ENCODE measurements at places on chromosomes 4 and X.

GRCh38 chr4:76511947-76512346 lies 76.9 kb downstream of the SHROOM3 start:
- DNase-seq: no peak
- no peaks in the 10 kb centered on the region for H3K36me3 ChIP-seq
- peaks cover 6% of the 10 kb centered on the region for H3K27me3 ChIP-seq
- no peak overlapping the region for H3K4me3 ChIP-seq
- no peak overlapping the region for H3K27ac ChIP-seq

DNA sequence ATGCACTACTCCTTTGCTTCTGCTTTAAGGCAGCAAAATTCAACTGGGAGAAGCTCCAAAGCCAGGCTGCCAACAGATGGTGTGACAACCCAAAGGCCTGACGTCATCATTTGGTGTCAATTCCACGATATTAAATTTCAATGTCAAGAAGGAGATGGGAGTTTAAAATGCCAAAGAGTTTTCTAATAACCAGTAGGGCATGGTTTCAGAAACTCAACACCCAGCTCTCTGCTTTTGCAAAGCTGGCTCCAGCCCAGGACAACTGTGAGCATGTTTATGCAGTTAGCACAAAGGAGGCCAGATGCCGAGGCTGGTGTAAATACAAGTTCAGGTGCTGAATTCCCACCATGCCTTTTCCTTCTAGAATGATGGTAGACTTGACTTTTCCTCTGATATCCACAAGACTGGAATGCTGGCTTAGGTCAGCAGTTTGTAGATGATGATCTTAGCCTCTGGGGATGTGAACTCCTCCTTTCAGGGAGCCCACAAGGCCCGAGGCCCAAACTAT lies 67.3 kb downstream of the AFAP1 start:
- DNase-seq: no peak
- H3K36me3 ChIP-seq: no peaks in the 10 kb centered on the region
- no peak overlapping the region for H3K4me3 ChIP-seq
- H3K27ac ChIP-seq: no peak overlapping the region
- no peaks in the 10 kb centered on the region for H3K27me3 ChIP-seq

DNA sequence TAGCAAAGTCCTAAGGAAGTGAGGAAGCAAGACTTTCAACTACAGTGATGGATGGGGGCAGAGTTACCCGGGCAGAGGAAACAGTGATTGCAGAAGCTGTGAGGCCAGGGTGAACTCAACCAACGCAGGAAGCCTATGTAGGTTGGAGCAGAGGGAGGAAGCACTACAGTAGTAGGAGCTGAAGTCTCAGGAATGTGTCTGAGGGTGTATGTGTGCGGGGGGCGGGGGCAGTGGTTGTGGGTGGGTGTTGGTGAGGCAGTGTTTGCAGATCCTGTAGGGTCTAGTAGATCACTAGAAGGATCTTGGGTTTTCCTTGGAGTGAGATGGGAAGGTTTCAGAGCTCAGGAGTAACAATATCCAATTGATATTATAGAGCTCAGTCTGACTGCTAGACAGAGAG lies 9.9 kb upstream of the MID1 start:
- no peaks in the 10 kb centered on the region for H3K4me1 ChIP-seq
- H3K27me3 ChIP-seq: peaks cover 2% of the 10 kb centered on the region
- H3K36me3 ChIP-seq: no peaks in the 10 kb centered on the region
- no peak overlapping the region for H3K27ac ChIP-seq
- no peak overlapping the region for H3K4me3 ChIP-seq
- no peak for DNase-seq

GRCh38 chrX:108732630-108733321 lies 3.6 kb downstream of the IRS4 start:
- no peak overlapping the region for H3K27ac ChIP-seq
- H3K27me3 ChIP-seq: peaks cover 50% of the 10 kb centered on the region
- no peaks in the 10 kb centered on the region for H3K4me1 ChIP-seq
- no peak for DNase-seq
- no peaks in the 10 kb centered on the region for H3K36me3 ChIP-seq

- no peak overlapping the region for H3K27ac ChIP-seq
- H3K27me3 ChIP-seq: no peaks in the 10 kb centered on the region
- H3K4me1 ChIP-seq: no peaks in the 10 kb centered on the region
- H3K4me3 ChIP-seq: no peak overlapping the region
- H3K36me3 ChIP-seq: no peaks in the 10 kb centered on the region
Observed at GRCh38 chr4:180542445-180543100, 1700.6 kb upstream of the TENM3 start.

DNA sequence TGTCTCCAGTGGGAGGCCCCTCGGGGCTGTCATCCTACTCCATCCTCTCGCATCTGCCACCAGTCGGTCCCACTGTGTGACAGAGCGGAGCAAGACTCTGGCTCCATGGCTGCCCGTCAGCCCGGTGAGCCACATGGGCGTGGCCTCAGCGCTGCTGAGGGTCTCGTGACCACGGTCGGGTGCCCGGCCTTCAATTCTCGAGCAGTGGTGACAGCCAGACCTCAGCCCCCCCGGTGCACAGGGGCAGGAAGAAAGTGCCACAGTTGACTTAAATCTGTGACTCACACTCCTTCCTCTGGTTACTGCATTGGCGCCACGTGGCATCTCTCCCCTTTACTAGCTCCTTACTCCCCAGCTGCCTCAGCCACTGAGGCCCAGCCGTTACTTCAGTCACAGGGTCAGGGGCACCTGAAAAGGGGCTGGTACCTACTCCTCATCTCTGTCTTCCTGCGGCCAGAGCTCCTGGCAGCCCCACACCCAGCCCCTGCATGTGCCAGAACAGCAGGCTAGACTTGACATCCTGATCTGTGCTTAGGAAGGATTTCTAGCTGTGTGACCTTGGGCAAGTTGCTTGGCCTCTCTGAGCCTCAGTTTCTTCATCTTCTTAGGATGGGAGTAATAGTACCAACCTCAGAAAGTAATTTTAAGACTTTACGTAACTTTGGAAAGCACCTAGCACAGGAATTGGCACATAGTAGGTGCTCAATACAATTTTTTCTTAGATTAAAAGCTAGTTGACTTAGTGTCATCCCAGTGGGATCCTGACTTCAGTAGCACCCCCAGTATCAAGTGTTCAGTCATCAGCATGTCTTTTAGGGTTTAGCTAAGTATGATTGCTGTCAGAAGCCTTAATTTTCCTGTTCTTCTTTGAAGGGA lies 66.1 kb downstream of the TNIP2 start:
- no peaks in the 10 kb centered on the region for H3K27me3 ChIP-seq
- H3K36me3 ChIP-seq: peaks cover 49% of the 10 kb centered on the region
- H3K4me3 ChIP-seq: no peak overlapping the region
- DNase-seq: no peak
- peak overlapping the region; percentile 58 for H3K27ac ChIP-seq
- H3K4me1 ChIP-seq: peaks cover 9% of the 10 kb centered on the region

DNA sequence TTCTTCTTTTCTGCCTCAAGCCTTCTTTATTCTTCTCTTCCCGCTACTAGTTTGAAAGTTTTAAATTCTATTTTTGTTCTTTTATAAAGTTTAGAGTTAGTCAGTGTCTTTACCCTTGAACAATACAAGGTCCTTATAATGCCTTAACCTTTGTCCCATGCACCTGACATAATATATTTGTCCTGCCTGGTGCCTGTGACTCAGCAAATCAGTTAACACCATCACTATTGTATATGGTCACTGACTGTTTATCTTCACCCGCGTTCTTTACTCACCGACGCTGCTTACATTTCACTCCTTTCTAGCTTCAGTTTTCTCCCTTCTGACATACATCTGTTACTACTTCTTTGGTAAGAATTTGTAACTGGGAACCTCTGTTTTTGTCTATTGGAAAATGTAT lies 5.7 kb downstream of the SMIM20 start:
- H3K27ac ChIP-seq: no peak overlapping the region
- DNase-seq: no peak
- peaks cover 2% of the 10 kb centered on the region for H3K36me3 ChIP-seq
- H3K27me3 ChIP-seq: no peaks in the 10 kb centered on the region

DNA sequence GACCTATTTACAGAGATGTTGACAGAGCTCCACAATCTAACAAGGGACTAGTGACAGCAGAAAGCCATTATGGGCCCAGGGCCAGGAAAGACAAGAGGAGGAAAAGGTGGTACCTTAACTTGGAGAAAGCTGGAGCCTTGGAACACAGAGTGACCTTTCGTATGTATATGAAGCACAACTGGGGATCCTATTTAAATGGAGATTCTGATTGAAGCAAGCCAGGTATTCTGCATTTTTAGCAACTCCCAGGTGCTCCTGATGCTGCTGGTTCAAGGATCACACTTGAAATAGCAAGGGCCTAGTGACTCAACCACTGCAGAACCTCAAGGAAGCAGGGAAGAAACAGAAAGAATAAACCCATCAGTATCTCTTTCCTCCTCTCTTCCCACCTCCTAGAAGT lies 99.4 kb downstream of the TMEM47 start:
- no peak for DNase-seq
- H3K4me3 ChIP-seq: no peak overlapping the region
- no peak overlapping the region for H3K27ac ChIP-seq
- no peaks in the 10 kb centered on the region for H3K36me3 ChIP-seq

- no peak for DNase-seq
- no peaks in the 10 kb centered on the region for H3K4me1 ChIP-seq
- peaks cover 6% of the 10 kb centered on the region for H3K27me3 ChIP-seq
- H3K27ac ChIP-seq: no peak overlapping the region
Observed at GRCh38 chr4:11698846-11699590, 270.3 kb upstream of the HS3ST1 start.

GRCh38 chr4:8147231-8147970 lies 11.2 kb downstream of the ABLIM2 start:
- H3K4me1 ChIP-seq: no peaks in the 10 kb centered on the region
- no peak overlapping the region for H3K4me3 ChIP-seq
- H3K36me3 ChIP-seq: no peaks in the 10 kb centered on the region

GRCh38 chr4:152784490-152785350 lies 5.0 kb downstream of the ARFIP1 start:
- peaks cover 30% of the 10 kb centered on the region for H3K36me3 ChIP-seq
- no peaks in the 10 kb centered on the region for H3K27me3 ChIP-seq
- peaks cover 55% of the 10 kb centered on the region for H3K4me1 ChIP-seq
- H3K4me3 ChIP-seq: no peak overlapping the region
- DNase-seq: no peak

GRCh38 chrX:76862509-76862908 lies 435.0 kb downstream of the MAGEE1 start:
- no peaks in the 10 kb centered on the region for H3K36me3 ChIP-seq
- no peaks in the 10 kb centered on the region for H3K27me3 ChIP-seq
- no peak overlapping the region for H3K27ac ChIP-seq
- H3K4me1 ChIP-seq: no peaks in the 10 kb centered on the region
- H3K4me3 ChIP-seq: no peak overlapping the region

DNA sequence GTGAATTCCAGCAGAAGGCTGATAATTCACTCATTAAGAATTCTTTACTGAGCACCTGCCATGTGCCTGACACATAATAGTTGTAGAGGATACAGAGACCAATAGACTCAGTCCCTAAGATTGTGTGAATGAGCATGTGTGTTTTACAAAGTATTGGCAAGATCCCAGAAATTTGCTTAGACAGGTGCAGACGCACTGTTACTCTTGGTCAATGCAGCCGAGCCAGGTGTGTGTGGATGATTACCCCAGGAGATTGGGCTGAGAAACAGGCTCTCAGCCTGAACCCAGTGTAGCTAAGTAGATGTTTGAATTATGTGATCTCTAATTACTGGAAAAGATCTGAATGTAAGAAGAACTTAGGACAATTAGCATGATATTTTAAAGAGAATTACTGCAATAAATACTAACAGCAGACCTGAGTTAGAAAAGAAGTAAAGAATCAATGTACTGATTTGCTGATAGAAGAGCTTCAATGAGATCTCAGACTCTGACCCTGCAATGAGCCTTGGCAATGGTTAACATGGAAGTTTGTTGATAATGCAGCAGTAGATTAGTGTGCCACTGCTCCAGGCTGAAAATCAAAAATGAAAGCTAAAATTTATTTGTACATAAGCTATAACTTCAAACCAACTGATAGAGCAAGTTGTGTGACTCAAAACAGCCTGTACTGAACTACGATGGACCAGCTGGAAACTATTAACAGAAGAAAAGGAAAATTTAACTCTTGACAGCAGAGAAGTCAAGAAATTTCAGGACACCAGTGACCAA lies 32.2 kb upstream of the NDST4 start:
- no peak overlapping the region for H3K4me3 ChIP-seq
- no peaks in the 10 kb centered on the region for H3K36me3 ChIP-seq
- no peaks in the 10 kb centered on the region for H3K4me1 ChIP-seq
- no peaks in the 10 kb centered on the region for H3K27me3 ChIP-seq
- no peak for DNase-seq

DNA sequence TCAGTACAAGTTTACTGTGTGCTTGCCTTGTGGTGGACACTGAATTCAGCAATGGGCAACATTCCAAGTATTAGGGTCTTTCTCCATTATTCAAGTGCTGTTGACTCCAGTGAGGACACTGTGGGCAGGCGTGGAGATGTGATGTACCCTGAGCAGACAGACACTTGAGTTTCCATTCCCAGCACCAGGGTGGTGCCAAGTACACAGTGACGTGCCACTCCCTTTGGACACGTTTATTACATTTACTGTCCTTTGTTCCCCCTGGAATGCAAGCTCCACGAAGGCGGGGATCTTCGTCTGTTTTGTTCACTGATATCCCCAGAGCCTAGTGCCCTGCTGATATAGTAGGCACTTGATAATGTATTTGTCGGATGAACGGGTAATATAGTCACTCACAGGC lies 130.6 kb upstream of the STX18 start:
- no peak for DNase-seq
- H3K4me3 ChIP-seq: no peak overlapping the region
- peaks cover 4% of the 10 kb centered on the region for H3K4me1 ChIP-seq
- no peaks in the 10 kb centered on the region for H3K36me3 ChIP-seq
- H3K27me3 ChIP-seq: no peaks in the 10 kb centered on the region
- no peak overlapping the region for H3K27ac ChIP-seq

DNA sequence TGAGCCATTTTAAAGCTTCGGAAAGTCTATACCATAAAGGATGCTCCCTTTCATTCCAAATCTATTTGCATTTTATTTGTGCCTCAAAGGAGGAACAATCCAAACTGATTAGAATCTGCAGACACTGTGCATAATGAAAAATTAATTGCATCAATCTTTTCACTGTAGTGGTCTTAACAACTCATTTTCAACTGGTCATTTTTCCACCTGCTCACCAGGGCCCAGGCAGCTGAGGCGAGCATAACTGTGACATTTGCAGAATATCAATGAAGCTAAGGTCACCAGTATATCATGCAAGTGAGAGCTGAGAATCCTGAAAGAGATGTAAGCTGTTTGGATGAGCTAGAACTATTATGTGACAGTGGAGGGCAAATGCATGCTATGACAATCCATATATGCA lies 387.3 kb upstream of the TECRL start:
- no peaks in the 10 kb centered on the region for H3K27me3 ChIP-seq
- no peak overlapping the region for H3K27ac ChIP-seq
- H3K36me3 ChIP-seq: no peaks in the 10 kb centered on the region
- no peaks in the 10 kb centered on the region for H3K4me1 ChIP-seq
- no peak for DNase-seq

GRCh38 chrX:18875256-18875878 lies 108.5 kb downstream of the PHKA2 start:
- H3K4me1 ChIP-seq: no peaks in the 10 kb centered on the region
- DNase-seq: no peak
- no peak overlapping the region for H3K4me3 ChIP-seq
- H3K27ac ChIP-seq: no peak overlapping the region
- no peaks in the 10 kb centered on the region for H3K36me3 ChIP-seq
- no peaks in the 10 kb centered on the region for H3K27me3 ChIP-seq

- H3K4me1 ChIP-seq: peaks cover 14% of the 10 kb centered on the region
- H3K27me3 ChIP-seq: no peaks in the 10 kb centered on the region
- no peaks in the 10 kb centered on the region for H3K36me3 ChIP-seq
Observed at GRCh38 chrX:134718966-134719317, 60.7 kb upstream of the PLAC1 start.

Measured in activated CD4-positive, alpha-beta T cell treated with anti-CD3 and anti-CD28 coated beads, Interleukin-2, amount 10 ng/mL, durations not matched to agents 7 days and 5 days (primary cell).